HuH-7 (cell line): ENCODE measurements at places on chromosomes 1 and 21.

- DNase-seq: no peak
Observed at GRCh38 chr1:185244015-185244747, 72.9 kb downstream of the IVNS1ABP start.

- DNase-seq: no peak
Observed at GRCh38 chr1:228687587-228687986, 47.7 kb upstream of the RHOU start.

GRCh38 chr1:220410611-220411010 is 117.3 kb upstream of the MARK1 start:
- no peak for DNase-seq

DNA sequence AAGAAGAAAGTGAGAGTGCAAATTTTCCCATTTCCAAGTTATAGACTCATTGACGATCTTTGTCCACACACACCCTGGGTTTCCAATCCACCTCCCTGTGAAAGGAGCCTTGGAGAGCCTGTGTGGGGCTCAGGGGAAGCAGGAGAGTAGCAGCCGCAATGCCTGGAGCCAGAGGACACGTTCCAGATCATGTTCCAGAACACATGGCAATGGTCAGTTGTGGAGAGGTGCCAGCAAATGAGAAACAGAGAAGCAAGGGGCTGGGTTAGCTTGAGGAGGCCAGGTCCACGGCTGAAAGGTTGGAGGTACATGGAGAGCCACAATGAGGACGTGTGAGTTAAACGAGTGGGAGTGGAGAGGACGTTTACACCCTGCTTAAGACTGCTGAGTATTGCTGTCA is 33.0 kb upstream of the SIPA1L2 start:
- no peak for DNase-seq

DNA sequence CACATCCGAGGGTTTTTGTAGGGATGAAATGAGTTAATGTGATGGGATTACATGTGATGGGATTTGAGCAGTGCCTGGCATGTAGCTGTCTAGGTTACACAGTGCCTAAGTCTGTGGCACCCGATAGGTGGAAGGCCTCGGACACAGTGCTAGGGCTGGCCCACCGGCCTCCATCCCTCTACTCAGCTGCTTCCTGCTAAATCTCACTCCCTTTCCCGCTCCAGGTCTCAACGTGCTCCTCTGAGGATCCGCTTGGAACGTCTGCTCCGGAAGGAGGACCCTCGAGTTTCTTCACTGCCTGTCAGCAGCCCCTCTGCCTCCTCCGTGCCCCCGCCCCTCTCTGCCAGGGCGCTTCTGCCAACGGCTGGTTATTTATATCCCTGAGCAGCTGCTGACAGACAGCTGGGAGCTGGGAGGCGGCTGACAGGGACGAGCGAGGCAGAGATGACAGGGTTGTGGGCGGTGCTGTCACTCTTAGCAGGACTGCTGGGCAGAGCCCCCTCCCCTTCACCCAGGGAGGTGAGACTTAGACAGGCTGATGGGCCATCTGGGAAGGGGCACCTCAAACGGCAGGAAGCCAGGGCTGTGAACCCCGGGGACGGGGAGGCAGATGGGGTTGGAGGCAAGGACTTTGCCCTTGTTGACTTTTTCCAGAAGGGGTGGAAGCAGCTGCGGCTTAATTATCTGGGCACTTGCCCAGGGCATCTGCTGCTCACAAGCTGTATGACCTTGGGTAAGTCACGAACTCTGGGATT is 26.6 kb upstream of the LRRN2 start:
- DNase-seq: no peak

GRCh38 chr1:218930472-218931241 is 243.0 kb upstream of the LYPLAL1 start:
- DNase-seq: peak; percentile 13
